ENCODE measurements at places on chromosomes 3 and 15. TPM values are rescaled to one million over a fixed set of nuclear protein-coding genes. Genes with fewer than 3 reads are reported as not detected.
A peak's percentile ranks its signal among the peaks of the same experiment; 100 is the strongest.

Gene FES
- 23.0 TPM for total RNA-seq

Gene PRSS50
- 0.63 TPM for total RNA-seq

- H3K4me1 ChIP-seq: peaks cover 5% of the 10 kb centered on the region
- H3K27ac ChIP-seq: no peak overlapping the region
- no peaks in the 10 kb centered on the region for H3K27me3 ChIP-seq
- peaks cover 36% of the 10 kb centered on the region for H3K36me3 ChIP-seq
Observed at GRCh38 chr15:85488997-85489396, 108.6 kb downstream of the AKAP13 start.

DNA sequence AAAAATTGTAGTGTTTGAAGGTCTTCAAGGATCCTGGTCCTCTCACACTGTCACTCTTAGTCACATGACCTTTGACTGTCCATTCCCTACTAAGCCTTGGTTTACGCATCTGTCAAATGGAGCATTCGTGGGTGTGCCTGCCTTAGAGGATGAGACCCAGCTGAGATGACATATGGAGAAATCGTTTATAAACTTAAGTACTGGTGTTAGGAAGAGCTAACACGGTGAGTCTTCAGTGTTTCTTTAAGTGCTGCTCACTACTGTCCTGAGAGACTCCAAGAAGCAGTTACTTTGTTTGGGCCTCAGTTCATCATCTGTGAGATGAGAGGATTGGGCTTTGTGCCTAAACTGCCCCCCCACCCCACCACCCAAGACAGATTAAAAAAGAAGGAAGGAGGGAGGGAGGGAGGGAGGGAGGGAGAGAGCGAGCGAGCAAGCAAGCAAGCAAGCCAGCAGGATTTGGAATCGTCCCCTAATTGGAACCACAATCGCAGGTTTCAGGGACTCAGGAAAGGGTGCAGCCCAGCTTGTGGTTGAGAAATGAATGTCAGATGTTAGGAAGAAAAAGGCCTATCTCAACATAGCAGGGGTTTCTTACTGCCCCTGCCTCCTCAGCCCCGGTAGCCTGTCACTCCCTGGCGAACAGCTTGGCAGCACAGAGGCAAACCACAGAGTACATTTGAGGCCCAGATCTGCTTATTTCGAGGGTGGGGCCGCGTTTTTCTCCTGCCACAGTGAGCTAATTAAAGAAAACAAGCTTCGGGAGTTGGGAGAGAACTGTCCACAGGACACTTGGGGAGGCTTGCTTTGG, 32.7 kb downstream of the SMAD3 start:
- no peak overlapping the region for H3K27ac ChIP-seq
- DNase-seq: no peak
- H3K36me3 ChIP-seq: peaks cover 29% of the 10 kb centered on the region

GRCh38 chr3:194231929-194232832, 96.2 kb downstream of the HES1 start:
- no peaks in the 10 kb centered on the region for H3K4me1 ChIP-seq
- H3K27ac ChIP-seq: no peak overlapping the region

GRCh38 chr15:69161079-69161877, 843 bp downstream of the GLCE start:
- no peaks in the 10 kb centered on the region for H3K4me1 ChIP-seq
- DNase-seq: peak; percentile 79
- H3K27me3 ChIP-seq: no peaks in the 10 kb centered on the region
- H3K27ac ChIP-seq: no peak overlapping the region

DNA sequence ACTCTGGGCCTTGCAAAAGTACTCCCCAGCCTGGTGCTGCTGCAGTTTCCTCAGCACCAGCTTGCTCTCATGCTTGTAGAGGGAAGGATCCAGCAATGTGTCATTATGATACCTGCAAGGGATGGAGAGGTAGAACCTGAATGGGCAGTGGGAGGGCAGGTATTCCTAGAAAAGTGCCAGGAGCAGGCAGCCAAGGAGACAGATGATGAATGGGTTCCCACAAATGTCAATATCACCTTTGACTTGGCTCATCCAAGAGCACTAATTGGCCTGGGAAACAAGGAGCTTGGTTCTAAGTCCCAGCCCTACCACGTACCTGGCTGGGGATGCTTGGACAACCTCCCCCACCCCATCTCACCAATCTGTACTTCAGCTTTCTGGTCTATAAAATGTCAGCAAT, 9.4 kb downstream of the CILP start:
- DNase-seq: no peak
- no peaks in the 10 kb centered on the region for H3K36me3 ChIP-seq
- no peak overlapping the region for H3K4me3 ChIP-seq
- H3K4me1 ChIP-seq: no peaks in the 10 kb centered on the region
- no peak overlapping the region for H3K27ac ChIP-seq

Gene ATP8B4
- total RNA-seq: 0.95 TPM

Gene ARID3B
- total RNA-seq: 99.4 TPM
